ENCODE measurements at places on chromosomes 4 and X.

DNA sequence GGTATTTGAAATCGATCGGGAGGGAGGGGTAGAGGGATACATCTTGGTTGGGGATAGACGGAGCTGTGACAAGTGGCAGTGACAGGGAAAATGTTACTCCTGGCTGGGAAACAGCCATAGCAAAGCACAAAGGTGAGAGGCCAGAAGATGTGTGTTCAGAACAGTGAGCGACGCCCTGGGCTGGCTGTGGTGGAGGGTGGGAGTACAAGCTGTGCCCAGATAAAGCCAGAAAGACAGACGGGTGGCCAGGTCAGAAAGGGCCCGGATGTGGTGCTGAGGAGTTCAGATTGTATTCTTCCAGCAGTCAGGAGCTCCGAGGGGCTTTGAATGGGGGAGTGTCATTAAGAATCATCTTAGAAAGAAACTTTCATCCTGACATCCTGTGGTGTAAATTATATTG is 27.9 kb downstream of the CCDC149 start:
- no peak for DNase-seq

- DNase-seq = no peak
Measured at GRCh38 chr4:152581536-152582160, 45.8 kb upstream of the FBXW7 start.

GRCh38 chr4:169219440-169219839 is 51.3 kb downstream of the SH3RF1 start:
- DNase-seq = no peak

DNA sequence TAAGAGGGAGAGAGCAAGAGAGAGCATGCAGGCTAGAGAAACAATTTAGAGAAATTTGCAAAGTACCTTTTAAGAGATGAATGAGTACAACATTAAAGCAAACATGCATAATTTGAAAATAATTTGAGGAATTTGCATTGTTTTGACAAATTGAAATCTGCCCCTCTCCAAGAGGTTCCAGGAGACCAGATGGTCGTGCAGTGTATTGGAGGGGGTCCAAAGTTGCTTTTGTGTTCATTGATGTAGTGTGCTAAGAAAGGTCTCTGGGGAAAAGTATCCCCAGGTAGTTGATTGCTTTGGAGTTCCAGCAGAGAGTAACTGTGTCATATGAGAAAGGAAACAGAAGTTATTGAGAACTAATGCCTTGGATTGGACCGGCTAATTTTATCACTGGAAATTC is 635.0 kb upstream of the TENM3 start:
- no peak for DNase-seq

DNA sequence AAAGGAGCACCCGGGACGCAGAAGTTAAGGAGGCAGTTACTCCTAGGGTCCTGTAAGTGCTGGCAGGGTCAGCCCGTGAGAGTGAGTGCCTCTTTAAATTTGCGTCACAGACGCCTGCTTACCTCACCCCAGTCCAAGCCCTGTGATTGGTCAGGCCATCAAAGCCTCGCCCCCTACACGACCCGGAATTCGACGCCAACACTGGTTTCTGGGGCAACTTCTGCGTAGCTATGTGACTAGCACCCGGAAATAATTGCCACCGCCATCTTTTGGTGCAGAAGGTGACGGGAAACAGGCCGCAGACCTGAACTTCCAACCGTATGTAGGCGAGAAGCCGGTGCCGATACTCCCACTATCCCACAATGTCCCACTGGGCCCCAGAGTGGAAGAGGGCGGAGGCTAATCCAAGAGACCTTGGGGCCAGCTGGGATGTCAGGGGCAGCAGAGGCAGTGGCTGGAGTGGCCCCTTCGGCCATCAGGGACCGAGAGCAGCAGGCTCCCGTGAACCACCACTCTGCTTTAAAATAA is at the start of gene DDX53:
TSS of gene DDX53 (plus strand) at position 265 of the 528 bp plus-strand sequence. CDS start at position 363, 98 bp downstream.
- DNase-seq = no peak

- DNase-seq = no peak
Measured at GRCh38 chr4:39526765-39527295, 409 bp downstream of the UGDH start.

GRCh38 chr4:37528166-37528885 is 157.8 kb downstream of the RELL1 start:
- DNase-seq = no peak

- DNase-seq = no peak
Measured at GRCh38 chr4:22264261-22264660, 251.6 kb downstream of the ADGRA3 start.

GRCh38 chr4:181559637-181560036 is 683.6 kb upstream of the TENM3 start:
- DNase-seq = no peak

DNA sequence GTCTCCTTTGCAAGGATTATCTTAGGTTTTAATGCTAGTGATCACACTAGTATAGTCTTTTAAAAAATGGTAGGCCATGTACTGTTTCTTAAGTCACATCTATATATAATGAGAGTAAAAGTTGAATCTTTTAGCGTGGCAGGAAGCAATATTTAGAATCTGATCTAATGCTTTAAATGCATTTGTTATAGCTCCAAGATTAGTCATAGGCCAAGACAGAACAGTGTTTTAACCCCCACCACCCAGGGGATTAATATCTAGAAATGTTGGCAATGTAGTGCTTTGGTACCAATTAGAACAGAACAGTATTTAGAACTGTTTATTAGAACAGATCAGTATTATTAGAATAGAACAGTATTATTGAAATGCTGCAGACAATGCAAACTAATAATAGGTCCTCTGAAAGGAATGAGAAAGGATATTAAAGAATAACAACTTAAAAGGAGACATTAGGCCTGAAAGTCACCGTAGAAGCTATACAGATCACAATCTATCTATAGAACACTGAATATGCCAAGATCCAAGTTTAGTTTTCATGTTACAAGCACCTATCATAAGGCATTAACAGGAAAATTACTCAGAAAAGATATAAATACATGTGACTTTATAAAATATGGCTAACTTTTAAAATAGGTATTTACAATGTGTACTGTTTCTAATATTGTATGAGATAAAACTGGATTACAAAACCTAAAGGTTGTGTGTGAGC is 146.2 kb downstream of the NPNT start:
- DNase-seq = no peak

GRCh38 chr4:99468889-99469288 is 33.7 kb upstream of the ADH7 start:
- no peak for DNase-seq

DNA sequence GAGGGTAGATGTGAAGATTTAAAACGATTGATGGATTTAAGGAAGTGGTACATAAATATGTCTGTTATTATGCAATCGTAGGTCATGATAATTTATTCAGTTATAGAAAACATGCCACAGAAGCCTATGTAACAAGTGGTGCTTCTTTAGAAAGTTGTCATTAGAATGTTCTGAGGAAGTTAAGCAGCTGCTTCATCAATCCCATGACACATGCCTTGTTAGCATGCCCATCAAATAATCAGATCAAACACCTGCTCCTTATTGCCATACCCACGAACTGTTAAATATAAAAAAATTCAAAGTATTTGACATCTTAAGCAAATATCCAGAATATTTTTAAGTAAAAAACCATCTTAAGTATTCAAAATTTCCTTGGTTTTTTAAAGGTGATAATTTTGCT is 76.4 kb upstream of the MYOZ2 start:
- DNase-seq = no peak

DNA sequence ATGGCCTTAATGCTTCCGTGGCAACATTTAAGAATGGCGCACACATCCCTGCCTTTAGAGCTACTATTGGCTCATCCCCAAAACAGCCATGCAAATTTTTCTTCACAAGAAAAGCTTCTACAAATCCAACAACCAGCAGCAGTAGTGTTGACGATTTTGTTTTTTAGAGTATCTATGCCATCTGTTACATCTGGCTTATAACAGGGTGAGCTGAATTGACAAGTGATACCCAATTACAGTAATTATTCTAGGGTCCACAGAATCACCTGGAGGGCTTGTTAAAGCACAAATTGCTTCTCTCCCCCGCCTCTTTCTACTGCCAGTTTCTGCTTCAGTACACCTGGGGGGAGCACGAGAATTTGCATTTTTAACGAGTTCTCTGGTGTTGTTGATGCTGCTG is 34.1 kb downstream of the DCHS2 start:
- DNase-seq = no peak

- DNase-seq = no peak
Measured at GRCh38 chr4:680551-680927, 6.2 kb downstream of the MYL5 start.

Data from head of caudate nucleus (tissue), 42 donors.